ENCODE measurements at places on chromosomes 1 and 21.
A peak's percentile ranks its signal among the peaks of the same experiment; 100 is the strongest.

GRCh38 chr21:44695641-44696040, 1.3 kb upstream of the KRTAP10-12 start:
- DNase-seq: no peak

DNA sequence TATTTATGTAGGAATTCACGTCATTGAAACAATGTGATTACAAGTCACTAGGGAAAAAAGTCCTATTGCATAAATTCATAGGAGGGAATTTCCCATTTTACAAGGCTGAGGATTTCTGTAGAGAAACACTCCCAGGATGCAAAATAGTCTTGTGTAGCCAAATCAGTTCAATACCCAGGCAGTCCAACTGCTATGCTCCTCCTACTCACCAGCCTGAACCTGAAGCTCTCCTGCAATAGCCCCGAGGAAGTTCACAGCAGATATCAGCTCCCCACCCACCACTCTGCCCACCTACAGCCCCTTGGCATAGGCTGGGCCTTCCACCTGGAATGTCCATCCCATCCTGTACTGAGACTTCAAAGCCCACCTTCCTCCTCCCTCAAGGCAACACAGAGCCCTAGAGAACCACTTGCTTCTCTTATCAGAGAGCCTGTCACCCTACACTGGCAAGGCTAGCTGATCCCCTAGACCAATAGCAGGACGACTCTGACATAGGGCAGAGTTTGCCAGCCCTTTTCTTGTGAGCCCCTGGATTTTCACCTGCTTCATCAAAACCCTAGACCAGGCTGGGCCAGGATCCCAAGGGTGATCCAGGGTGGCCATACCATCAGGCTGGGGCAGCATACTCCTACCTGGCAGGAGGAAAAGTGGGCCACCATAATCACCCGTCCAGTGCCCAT, 1.5 kb downstream of the LSS start:
- DNase-seq: no peak

GRCh38 chr1:78275906-78276685, 214.7 kb upstream of the PTGFR start:
- no peak for DNase-seq

GRCh38 chr1:7784492-7785071, 491 bp downstream of the PER3 start:
- no peak for DNase-seq

GRCh38 chr1:83511146-83511726, 487.7 kb downstream of the TTLL7 start:
- DNase-seq: no peak

GRCh38 chr1:116824631-116825206, 70.5 kb downstream of the CD2 start:
- no peak for DNase-seq

DNA sequence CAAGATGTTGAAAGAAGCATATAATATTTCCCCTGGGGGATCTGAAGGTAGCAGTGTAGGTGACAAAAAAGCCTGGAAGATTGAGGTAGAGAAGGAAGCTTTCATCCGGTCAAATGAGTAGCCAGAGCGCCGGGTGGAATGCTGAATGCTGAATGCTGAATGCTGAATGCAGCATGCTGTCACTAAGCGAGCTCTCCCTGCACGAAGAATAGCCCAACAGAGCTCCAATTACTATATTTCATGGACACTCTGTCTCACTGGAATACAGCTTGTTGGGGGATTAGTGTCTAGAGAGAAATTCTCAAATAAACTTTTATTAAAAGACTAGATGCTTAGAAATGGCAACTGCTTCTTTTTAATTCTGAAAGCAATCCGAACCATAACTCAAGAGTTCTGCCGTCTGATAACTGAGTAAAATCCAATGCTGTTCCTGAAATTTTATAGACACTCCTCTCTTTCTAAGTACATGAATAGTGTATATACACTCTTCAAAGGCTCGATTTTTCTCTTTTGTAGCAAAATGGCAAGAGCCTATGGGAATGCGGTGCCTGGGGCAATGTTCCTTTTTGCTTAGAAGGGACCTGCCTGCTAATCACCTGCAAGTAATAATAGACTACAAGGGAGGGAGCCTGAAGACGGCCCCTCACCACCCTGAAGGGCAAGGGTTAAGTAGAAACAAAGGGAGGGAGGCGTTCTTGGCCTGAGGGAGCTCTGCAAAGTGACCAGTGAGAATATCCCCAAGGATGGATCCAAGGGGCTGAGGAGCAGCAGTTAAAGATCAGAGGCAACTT, 203.7 kb upstream of the ESRRG start:
- DNase-seq: no peak

DNA sequence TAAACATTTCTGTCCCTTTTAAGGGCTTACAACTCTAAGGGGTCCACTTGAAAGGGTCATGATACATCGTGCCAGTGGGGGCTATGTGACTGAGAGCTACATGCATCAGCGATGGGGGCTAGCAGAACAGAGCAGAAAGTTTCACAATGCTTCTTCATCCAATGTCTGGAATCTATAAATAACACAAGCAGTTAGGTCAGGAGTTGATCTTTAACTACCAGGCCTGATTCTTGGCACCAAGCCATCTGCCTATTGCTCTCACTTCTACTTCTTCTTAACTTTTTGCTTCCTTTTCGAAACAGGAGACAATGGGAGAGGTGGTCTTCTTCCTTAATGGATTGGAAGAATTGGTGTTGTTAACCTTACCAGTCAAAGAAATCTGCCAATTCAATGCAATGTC, 410.0 kb downstream of the TGFB2 start:
- DNase-seq: no peak

DNA sequence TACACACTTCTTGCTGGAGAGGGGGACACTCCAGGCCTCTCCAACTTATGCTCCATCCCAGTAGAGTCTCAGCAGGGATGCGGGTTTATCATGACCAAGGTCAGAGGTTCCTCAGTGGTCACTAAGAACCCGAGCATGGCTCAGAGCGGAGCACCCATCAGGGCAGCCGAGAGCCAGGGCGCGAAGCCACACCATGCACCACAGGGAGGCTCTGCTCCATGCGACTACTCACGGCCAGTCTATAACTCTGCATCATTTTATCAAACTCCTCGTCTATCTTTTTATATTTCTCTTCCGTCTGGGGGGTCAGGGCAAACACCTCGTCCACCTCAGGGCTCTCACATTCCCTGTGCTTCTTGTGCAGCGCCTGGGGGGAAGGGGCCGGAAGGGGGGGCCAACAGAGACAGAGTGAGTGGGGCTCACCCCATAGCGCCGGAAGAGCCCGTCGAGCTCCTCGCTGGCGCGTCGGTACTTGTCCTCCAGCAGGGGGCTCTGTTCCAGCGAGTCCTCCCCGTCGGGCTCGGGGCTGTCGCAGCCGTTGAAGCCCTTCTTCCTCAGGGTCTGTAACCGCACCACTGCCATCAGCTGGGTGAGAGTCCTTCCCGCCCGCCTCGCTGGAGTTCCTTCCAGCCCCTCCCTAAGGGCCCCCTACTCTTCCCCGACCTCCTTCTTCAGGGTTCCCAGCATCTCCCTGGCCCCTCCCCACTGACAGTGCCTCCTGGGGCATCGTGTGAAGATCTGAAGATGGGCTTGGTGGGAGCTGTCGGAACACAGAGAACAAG, 20.0 kb downstream of the MEF2D start:
- DNase-seq: no peak

- no peak for DNase-seq
Measured at GRCh38 chr21:29678626-29679025, 261.2 kb downstream of the GRIK1 start.

DNA sequence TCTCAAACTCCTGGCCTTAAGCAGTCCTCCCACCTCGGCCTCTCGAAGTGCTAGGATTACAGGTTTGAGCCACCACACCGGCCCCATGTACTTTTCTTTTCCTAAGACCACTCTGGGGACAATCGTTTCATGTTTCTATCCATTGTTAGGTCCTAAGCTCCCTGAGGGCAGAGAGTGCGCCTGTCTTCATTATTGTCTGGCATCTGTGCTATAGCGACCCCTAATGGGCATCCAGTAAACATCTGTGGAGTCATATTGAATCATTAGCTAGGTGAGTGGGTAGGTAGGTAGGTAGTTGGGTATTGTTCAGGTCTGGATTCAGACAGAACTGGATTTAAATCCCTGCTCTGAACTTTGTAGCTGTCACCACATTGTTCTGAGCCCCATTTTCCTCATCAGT, 66.1 kb downstream of the TMEM53 start:
- no peak for DNase-seq

- DNase-seq: no peak
Measured at GRCh38 chr1:155938220-155938627, 3.2 kb upstream of the RXFP4 start.

DNA sequence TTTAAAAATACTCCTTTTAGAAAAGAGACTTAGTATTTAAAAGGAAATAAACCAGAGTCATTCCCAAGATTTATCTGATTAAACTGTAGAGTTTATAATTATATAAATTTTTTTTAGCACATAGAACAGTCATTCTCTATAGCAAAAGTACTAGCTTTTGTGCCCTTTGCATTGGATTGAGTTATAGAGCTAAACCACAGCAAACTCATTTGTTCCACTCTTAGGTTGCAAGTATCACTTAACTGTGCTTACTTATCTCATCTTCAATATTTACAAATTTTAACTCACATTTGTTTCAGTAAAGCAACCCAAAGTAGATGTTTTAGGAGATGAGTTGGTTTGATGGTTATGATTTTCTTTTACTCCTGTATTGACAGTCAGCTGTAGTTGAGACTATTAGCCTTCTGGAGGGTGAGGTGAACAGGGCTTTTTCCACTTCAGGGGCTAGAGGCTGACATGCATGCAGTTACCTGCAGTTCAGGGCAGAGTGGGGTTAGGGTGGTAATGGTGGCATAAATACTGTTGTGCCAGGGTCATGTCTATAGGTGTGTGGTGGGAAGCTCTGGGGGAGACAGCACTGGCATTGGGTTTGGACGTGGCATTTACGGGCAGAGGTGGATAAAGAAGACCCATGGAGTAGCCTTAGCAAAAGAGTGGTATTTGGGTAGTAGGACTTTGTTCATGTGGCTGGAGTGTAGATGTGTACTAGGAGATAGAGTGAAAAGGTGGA, 42.1 kb downstream of the DYRK1A start:
- no peak for DNase-seq

- DNase-seq: no peak
Measured at GRCh38 chr1:54342288-54342687, 63.9 kb downstream of the SSBP3 start.

DNA sequence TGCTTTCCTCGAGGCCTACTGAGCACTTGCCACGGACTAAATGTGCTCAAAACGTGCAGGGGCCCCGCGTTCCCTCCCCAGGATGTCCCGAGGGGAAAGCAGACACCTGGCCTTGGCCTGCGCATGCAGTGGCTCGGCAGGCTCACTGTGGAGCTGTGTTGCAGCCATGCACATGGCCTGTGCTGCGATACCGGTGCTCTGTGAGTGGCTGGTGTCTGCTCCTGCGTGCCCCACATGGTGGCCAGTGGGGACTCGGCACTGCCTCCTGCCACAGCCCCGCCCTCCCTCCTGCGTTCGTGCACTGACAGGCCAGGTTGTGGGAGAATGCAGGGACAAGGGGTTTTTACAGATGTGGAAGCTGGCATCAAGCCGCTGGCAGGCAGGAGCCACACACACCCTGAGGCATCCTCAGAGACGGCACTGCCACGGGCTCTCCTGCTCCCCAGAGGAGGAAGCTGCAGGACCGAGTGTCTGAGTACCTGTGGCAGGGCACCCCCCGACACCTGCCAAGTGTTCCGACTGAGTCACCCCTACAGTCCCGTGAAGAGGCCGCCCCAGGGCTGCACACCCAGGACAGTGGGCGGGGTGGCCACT, 16.9 kb upstream of the PTTG1IP start:
- no peak for DNase-seq

- no peak for DNase-seq
Measured at GRCh38 chr1:167429612-167430011, 88.7 kb downstream of the CD247 start.

DNA sequence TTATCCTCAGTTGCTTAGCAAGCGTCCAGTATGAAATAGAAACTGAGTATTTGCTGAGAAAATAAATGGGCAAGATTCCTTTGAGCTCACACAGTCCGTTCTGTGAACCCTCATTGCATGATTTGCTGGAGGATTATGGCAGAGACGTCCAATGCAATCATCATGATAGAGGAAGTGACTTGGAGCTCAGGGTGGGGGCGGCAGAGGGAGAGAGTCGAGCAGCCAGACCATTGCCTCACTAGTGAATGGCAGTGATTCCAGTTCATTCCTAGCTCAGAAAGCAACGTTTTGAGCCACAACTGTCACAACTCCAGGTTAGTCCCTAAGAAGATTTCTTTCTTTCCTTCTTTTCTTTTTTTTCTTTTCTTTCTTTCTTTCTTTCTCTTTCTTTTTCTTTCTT, 27.5 kb upstream of the COL9A2 start:
- no peak for DNase-seq

- DNase-seq: no peak
Measured at GRCh38 chr1:170306513-170306910, 160.8 kb downstream of the NTMT2 start.

GRCh38 chr1:20279509-20279908, 11.2 kb upstream of the VWA5B1 start:
- no peak for DNase-seq

DNA sequence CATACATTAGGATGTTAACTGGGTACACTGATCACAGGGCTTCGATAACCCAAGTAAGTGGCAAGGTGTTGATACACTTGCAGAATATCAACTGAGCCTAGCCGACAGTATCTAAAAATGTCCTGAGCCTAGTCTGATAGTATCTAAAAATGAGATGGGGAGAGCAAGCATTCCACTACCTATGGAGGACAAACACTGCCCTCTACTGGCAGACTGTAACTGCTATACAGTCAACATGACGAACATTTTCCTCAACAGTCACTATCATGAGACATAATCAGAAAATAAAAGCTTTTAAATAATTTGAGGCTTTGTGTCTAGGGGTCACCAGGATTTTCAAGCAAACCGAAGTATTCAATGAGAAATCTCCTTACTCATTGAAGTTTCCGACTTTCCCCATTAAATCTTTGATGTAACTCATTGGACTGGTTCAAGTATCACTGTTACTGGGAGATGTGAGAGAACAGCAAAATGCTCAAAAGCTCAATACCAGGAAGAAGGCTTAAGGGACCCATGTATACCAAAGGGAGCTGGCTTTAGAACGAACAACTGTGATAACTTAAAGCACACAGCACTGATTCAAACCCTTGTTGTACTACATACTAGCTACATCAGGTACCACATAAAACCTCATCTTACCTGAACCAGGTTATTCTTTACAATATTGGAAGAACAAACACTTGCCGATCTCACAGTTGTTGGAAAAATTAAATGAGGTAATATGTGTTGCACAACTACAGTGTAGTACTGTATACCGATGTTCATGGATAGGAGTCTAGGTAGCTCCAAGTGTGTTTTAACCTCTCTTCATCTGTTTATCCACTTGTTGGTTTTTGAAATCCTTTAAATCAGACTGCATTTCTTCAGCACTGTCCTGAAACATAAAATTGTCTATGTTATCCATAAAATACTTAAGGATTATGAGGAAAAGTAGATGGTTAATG, 31.1 kb upstream of the SLC45A3 start:
- peak; percentile 47 for DNase-seq

- DNase-seq: no peak
Measured at GRCh38 chr1:169110236-169110635, 3.7 kb downstream of the ATP1B1 start.
